Effector CD8-positive, alpha-beta T cell (primary cell): ENCODE measurements at places on chromosomes 4 and X.

- no peak for DNase-seq
Measured at GRCh38 chr4:183300070-183300469, 20.0 kb downstream of the CLDN22 start.

DNA sequence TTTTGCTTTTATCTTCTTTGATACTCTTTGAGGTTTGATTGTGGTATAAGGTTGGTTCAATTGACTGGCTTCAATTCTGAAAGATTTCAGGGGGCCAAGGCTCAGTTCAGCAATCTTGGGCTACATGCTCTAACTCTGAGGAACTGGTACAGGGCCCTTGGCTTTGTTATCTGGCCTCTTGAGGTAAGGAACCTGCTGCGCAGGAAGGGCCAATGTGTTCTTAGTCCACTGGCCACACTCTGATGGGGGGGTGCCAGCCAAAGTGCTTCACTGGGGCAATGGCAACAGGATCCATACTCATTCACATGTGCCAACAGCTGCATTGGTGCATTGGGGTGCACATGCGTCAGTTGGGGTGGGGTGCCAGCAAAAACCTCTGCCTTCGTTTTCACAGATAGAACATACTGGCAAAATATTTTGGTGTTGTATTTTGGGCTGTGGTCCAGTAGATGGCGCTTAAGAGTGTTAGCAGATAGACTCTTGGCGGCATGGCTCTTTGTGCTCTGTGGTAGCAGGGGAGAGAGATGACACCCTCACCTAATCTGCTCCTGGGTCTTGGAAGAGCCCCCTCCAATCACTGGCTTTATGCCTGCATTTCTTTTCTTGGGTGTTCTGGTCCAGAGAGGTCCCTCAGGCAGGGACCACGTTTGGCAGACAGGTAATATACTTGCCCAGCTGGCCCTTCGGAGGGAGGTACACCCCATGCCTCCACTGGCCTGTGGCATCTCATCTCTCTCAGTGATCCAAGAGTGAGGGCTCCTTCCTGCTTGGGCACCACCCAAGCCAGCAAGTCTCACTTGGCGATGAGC, 42.9 kb downstream of the NDST3 start:
- DNase-seq, result no peak

- DNase-seq, result no peak
Measured at GRCh38 chr4:8427262-8427661, 13.3 kb downstream of the ACOX3 start.

- no peak for DNase-seq
Measured at GRCh38 chr4:148057516-148057915, 325.6 kb downstream of the ARHGAP10 start.

GRCh38 chr4:61831987-61832386, 631.9 kb downstream of the ADGRL3 start:
- DNase-seq, result no peak

- no peak for DNase-seq
Measured at GRCh38 chr4:36722986-36723385, 441.6 kb downstream of the DTHD1 start.

DNA sequence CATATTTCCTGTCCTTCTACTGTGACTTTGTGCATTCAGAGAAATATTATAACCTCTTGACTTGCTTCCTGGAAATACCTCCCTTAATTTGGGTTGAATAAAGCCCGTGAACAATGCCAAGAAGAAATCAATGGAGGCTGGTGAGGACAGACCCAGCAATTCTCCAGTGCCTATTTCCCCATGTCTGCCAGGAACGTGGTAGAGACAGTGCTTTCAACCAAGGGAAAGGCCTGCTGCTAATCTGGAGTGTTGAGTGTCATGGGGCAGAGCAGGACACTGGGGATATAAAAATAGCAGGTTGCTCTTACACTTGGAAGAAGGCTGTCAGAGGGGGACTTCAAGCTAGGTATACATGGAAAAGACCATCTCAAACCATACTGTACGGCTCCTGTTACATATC, 19.9 kb downstream of the TSC22D3 start:
- no peak for DNase-seq

- no peak for DNase-seq
Measured at GRCh38 chrX:152020888-152021287, 46.4 kb upstream of the GABRE start.

GRCh38 chrX:146241902-146242301, 424.3 kb downstream of the SLITRK2 start:
- DNase-seq, result no peak

DNA sequence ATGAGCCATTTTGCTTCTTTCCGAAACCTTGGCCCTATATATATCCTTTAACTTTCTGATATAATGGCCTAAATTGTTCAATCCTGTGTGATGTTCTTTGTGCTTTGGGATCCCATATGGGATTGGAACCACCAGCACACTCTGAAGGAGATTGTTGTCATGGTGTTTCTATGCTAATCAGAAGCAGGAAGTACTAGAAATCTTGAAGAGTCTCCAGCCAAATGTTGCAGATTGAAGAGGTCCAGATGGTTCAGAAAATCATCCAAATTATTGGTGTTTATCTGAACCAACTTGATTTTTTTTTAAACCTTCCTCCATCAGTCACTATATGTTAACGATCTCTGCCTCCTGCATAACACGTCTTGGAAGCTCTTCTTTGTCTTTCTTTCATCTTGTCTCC, 72.8 kb downstream of the KIT start:
- DNase-seq, result no peak

DNA sequence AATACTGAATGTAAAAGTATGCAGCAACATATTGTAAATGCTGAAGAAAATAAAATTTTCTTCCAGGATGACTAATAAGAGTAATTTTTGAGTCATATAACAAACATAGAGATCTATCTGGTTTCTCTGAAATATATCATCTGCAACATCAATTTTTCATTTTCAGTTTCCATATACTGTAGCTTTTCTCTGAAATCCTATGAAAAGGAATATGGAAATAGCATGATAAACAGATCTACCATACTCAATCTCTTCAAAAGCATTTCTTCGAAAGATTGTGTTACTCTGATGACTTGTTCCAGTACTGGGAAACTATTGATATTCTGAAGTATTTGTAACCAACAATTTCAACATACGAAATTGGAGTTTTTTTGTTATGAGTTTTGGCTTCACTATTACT, 1156.7 kb downstream of the FAM133A start:
- DNase-seq, result no peak

GRCh38 chr4:34271479-34272355, 1972.6 kb downstream of the ARAP2 start:
- DNase-seq, result no peak

DNA sequence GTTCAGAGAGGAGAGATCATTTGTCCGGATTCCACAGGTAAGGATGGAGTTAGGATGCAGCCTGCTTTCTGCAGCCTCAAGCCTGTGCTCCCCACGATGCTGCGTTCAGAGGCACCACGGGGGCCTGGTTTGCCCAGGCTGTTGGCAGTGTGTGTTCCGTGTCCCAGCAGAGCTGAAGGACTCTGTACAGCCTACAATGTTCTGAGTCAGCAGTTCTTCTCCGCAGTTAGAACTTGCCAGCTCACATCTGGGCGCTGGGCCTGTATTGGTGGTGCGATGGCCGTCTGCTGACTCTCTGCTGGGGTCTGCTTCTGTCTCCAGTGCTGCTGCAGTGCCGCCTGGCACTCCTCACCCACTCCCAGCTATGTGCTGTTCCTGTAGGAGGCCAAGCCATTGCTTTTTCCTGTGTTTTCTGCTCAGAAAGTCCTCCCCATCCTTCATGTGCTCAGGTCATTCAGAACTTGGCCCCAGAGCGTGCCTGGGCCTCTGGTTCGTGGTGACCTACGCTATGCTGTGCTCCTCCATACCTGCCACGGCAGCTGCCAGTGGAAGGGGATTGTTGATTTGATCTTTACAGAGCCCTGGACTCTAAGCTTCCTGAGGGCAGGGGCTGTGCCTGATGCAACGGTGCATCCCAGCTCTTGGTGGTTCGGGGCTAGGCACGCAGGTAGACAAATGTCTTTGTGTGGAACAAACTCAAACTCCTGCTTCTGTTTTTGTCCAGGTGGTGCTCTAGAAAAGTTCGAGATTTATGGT, 42.6 kb upstream of the TADA2B start:
- no peak for DNase-seq

- no peak for DNase-seq
Measured at GRCh38 chr4:145481942-145482208, 222 bp downstream of the SMAD1 start.

- peak; percentile 67 for DNase-seq
Measured at GRCh38 chr4:48906206-48907173, at the start of gene OCIAD2. OCIAD2 (minus strand) TSS chr4:48906774; CDS start chr4:48904549, 2,225 bp downstream.

- DNase-seq, result no peak
Measured at GRCh38 chr4:74473155-74473811, 28.3 kb downstream of the AREG start.

DNA sequence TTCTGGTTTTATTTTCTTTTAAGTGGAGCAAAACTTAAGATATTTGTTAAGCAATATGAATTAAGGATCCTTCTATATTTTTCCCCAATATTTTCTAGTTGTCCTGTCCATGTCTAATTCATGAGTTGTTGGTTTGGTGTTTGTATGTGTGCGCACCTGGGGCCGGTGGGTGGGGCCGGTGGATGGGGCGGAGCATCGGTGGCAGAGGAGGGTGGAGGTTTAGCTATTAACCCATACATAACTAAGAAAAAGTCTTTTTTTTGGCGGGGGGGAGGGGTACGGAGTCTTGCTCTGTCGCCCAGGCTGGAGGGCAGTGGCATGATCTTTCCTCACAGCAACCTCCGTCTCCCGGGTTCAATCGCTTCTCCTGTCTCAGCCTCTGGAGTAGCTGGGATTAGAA, 489.8 kb downstream of the PDGFC start:
- no peak for DNase-seq

DNA sequence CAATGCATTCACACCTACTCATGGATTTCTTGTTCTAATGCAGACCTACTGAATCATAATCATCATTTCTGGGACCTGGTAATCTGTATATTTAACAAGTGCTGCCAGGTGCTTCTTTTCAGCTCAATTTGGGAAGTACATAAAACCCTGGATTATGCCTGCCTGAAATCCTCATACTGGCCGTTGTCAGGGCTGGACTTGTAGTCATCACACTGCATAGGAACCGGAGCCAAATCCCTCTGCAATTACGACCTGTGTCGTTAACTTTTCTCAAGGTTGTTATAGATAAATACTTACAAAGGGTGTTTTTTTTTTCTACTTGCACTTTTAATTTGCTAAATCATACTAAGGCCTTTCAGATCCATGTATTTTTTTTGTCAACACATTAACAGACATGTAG, 294.9 kb upstream of the PRPS2 start:
- DNase-seq, result no peak

- no peak for DNase-seq
Measured at GRCh38 chr4:53150631-53151488, 215.0 kb downstream of the SCFD2 start.

DNA sequence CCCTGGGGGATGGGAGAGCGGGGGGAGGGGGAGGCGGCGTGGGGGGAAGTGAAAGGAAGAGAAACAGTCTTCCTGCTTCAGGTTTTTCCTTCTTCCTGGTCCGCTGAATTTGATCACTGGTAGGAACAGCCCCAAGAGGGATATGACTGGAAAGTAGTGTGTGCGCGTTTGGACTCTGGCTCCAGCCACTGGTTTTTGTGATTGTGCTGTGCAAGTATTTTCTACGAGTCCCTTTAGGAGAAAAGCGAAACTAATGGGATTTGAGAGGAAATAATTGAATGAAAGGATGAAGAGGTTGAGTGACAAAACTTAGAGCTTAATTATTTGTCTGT, 836 bp downstream of the PRRG1 start:
- no peak for DNase-seq

- DNase-seq, result no peak
Measured at GRCh38 chrX:109373468-109373867, 108.4 kb downstream of the GUCY2F start.
